ENCODE measurements at places on chromosomes 16 and 17.

- no peak for DNase-seq
Measured at GRCh38 chr16:57730771-57731730, 4.5 kb upstream of the KATNB1 start.

- DNase-seq: no peak
Measured at GRCh38 chr17:41082626-41083025, 1.3 kb upstream of the KRTAP4-7 start.

DNA sequence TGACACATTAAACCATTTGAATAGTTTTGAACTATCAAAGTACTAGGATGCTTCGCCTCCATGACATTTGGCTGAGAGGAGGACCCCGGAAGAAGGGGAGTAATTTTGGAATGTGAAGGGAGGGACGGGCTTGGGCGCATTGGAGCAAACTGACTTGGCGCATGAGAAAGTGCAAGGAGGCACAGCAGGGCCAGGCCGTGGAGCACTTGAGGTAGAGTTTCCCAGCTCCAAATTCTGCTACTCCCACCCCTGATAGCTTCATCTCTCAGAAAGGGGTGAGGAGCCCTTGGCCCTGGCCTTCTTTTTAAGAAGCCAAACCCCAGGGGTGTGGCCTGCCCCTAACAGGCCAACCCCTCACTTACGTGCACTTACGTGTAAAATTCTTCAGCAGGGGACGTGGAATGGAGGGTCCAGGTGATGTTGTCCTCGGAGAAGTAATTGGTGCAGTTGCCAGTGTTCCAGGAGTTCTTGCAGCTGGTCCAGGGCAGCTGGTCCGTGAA, 17.7 kb downstream of the SLC6A4 start:
- no peak for DNase-seq

DNA sequence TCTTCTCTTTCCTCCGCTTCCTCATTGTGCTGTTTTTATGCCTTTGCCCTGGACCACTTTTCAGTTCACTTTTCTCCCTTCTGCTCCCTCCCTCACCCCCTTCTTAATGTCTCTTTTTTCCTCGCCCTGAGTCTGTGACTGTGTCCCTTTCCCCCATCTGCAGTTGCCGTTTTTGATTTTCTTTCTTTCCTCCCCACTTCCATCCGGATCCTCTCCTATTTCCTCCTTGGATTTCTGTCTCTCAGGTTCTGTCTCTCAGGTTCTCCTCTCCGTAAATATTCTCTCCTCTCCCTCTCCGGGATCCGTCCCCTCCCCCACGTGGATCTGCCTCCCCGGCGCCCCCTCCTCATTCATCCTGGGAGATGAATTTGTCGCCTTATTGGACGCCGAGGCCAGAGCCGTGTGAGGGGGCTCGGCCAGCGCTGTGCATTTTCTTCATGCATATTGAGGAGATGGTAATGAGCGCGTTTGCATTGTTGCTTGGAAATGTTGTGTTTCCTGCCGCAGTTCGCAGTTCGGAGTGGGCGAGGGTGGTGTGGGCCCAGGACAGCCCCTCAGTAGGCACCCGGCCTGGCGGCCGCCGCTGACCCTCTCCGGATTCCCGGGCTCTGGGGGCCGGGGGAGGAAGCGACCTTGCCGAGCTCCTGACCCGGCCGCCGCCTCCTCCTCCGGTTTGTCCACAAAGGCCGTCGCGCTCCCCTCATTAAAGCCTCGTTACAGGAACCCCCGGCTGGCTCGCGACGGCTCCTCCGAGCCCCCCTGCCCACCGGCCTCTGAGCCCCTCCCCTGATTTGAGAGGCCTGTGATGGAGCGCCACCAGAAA, 4.5 kb upstream of the IRX3 start:
- no peak for DNase-seq

DNA sequence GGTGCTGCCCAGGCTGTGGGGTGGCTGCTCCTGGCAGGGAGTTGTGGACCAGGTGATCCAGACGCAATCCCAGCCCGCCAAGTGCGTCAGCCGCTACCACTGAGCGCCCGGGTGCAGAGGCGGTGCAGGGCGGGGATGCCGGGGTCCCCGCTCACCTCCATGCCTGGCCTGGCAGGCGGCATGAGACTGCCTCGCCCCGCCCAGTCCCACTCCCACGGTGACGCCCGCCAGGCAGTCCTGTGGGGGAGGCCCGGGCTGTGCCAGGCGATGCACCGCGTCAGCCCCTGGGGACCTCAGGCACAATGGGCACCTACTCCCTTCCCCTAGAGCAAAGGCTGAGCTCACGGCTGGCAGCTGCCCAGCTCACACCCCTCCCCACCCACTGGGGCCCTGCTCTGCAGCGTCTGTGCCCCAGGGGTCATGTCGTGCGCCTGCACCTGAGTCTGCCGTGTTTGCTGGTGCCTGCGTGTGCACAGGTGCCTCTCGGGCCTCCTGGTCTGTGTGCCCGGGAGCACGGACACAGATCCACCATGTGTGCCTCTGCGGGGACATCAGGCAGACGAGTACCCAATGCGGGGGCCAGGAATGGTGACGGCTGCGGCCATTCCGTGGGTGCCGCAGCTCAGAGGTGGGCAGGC, 5.3 kb downstream of the RPUSD1 start:
- no peak for DNase-seq

GRCh38 chr17:74183411-74183810, 20.1 kb upstream of the RPL38 start:
- DNase-seq: no peak

DNA sequence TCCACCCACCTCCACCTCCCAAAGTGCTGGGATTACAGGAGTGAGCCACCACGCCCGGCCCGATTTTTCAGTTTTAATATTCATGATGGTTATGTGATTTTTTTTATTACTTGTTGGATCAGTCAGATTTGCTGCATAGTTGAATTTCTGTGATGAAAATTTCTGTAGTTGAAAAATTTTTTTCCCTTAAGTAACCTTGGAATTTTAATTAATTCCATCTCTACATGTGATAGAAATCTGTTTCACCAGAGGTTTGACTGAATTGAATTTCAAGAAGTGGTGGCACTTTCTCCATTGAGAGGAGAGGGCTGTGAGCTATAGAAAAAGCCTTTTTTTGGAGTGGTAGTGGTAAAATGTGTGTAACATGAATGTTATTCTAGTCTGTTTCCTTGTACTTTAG, 24.7 kb downstream of the WIPF2 start:
- DNase-seq: no peak

DNA sequence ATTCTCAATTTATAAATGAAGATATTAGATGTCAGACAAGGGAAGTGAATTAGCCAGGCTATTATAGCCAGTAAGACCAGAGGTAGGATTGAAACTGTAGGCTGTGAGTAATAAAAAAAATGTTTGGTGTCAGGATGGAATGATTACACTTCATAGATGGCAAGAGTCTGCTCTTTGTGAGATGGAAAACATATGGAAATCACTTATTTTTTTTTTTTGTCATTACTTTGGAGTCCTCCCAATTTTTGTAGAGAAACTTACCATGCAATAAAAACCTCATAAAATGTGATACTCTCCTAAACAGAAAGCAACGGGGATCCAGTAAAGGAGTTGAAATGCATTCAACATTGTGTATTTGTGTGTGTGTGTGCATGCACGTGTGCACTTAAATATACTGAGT, 532.7 kb upstream of the CDH8 start:
- no peak for DNase-seq

GRCh38 chr17:5044630-5045029, 9.4 kb upstream of the SLC52A1 start:
- DNase-seq: no peak

DNA sequence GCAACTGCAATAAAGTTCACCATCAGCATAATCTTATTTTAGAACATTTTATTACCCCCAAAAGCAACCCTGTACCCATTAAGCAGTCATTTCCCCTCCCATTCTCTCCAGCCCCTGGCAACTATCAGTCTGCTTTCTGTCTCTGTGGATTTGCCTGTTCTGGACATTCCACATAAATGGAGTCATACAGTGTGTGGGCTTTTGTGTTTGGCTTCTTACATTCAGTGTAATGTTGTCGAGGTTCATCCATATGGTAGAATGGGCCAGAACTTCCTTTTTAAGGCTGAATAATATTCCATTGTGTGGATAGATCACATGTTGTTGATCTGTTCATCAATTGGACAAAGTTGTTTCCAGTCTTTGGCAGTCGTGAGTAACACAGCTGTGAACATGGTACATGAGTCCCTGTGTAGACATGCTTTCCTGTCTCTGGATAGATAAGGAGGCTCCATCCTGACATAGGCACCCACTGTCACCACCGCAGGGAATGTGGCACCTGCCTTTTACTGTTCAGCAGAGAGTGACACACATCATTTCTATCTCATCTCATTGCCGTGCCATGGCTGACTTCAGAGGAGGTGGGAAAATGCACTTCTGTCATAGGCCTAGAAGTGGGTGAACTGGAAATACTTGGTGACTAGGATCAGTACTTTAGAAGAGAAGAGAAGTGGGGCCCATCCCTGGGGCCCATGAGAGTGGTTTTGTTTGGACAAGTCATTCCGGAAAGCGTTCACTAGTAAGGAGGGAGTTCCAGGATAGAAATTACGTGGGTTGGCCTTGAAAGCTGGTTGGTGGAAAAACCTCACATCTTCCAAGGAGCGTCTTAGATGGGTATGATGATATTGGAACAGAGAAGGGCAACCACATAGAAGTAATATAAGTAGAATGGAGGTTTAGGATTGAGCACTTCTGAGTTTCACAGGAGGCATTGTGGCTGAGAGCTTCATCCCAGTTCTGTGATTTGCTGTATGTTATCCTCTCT, 25.8 kb downstream of the EPN2 start:
- no peak for DNase-seq

DNA sequence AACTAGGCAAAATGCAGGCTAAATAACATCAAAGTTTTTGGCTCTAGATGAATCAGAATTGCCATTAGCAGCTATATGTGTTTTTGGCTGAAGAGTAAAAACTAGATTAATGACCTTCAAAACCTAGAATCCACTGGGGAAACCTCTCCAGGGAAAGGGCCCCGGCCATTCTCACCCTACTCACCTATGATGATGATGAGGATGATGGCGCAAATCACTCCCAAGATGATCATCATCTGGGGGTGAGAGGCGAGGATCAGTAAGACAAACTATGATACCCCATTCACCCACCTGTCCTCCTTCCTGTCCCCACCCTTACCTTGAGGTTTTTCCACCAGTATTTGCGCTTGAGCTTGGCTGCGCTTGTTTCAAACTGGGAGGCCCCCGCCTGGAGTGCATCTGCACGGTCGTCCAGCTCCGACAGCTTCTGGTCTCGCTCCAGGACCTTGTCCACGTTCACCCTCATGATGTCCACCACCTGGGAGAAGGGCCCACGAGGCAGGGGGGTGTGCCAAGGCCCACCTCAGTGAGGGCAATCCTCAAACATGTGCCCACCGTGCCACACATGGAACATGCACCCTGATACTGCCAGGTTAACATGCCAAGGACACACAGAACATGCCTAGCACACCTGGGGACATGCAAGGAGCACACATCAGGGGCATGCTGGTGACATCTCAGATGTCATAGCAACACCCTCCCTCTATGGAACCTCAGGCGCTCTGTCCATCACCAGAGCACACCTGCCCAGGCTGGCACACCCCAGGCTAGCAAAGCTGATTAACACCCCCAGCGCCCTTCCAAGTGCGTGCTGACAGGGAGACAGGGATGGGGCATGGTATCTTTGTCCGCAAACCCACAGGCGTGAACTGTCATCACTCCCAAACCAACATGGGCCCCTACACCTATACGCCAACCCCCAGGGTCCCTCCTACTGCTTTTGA, 1.2 kb downstream of the VAMP2 start:
- no peak for DNase-seq

DNA sequence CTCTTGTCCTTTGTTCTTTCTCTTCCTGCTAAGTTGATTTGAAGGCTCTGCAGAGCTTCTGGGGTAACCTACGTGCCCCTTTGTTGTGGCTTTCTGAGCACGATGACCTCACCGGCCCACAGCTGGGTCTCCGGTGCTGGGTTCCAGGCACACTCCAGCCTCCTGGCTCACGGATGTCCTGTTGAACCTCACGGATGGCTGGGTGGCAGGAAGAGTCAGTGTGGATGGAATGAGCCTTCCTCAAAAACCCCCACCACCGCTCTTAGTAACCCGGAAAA, 116.0 kb downstream of the SOCS1 start:
- DNase-seq: no peak

DNA sequence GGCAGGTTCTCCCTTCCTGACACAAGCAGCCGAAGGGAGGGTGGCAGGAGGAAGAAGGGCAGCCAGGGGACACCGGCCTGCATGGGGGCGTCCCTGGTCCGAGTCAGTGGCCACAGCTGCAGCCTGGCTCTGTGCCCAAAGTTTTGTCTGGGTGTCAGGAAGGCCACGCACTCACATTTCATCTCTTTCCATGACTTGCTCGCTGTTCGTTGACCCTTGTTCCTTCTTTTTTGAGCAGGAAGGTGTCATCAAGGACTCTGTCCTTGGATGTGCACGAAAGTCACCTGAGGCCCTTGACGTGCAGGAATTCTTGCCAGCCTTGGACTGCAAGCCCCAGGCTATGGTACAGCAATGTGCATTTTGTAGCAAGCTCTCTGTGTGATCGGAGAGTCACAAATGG, 93.3 kb downstream of the TNFRSF13B start:
- DNase-seq: no peak

DNA sequence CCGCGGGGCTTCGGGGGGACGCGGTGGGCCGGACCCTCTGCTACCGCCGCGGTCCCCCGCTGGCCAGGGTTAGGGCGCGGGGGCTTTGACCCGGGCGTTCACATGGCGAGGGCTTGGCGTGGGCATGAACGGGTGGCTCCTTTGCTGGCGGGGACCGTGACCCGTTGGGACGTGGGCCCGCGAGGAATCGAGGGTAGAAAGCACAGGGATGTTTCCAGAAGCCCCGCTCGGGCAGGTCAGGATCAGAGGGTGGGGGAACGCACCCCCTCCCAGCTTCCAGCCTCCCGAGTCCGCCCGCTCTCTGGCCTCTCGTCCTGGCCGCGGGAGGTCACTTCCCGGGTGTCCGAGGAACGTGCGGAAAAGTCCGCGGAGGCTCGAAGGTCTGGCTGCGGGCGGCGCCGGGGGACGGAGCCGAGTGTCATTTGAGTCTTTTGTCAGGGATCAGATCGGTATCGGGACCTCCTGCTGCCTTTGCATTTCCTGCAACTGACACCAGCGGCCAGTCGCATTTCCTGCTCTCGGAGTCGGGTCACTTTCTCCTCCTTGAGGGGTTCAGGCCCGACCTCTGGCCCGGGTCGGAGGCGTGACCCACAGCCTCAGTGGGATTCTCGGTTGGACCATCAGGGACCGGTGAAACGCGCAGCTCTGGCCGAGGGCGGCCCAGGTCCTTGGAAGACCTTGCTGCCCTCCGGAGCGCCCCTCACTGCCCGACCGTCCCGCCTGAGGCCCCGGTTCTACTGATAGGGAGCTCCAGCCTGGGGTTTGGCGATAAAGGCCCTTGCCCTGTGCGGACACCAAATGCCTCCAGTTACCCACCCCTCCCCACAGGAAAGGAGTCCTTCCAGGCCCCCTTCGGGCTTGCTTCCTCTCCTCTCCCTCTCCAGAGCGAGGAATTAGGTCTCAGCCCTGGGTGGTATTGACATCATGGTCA, 702 bp upstream of the WNT3 start:
- no peak for DNase-seq

DNA sequence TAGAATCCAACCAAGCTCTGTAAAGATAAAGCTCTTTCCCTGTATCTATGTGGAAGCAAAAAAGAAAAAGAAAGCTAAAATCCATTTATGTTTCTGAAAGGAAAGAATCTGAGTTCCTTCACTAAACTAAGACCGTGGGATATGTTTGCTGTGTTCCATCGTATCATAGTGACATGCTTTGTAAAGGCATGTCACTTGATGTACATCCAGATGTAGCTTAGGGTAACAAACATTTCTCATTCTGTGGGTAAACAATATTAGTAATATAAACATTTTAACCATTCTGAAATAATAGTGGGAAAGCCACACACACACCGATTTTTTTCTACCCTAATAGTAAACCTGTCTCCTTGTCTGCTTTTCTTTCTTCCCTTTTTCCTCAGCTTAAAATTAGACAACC, 78.1 kb downstream of the TUBD1 start:
- DNase-seq: no peak

- DNase-seq: peak; percentile 82
Measured at GRCh38 chr16:31242206-31242605, 17.6 kb upstream of the ITGAM start.
